ENCODE measurements at places on chromosomes 12 and 14.

- no peak for DNase-seq
Measured at GRCh38 chr12:53601296-53601847, 24.8 kb downstream of the ATF7 start.

DNA sequence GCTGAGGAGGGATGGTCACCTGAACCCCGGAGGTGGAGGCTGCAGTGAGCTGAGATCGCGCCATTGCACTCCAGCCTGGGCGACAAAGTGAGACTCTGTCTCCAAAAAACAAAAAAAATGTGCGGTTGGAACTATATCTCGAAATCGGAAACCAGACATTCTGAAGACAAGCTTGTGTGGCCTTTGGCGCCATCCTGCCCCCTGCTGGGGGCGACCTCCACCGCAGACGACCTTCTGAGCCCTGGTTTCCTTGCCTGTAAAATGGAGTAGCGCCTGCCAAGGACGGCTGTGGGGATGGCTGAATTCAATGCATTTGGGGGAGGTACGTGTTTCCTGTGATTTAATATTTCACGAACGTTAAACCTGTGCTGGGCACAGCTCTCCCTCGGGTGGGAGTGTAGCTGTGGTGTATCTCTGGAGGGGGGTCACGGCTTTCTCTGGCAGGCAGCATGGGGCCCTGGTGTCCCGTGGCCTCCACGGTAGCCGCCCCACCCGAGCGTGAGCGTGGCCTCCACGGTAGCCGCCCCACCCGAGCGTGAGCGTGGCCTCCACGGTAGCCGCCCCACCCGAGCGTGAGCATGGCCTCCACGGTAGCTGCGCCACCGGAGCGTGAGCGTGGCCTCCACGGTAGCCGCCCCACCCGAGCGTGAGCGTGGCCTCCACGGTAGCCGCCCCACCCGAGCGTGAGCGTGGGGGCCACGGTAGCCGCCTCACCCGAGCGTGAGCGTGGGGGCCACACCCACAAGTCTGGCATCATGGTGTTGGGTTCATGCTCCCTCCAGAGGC is 55.3 kb downstream of the LRCOL1 start:
- DNase-seq: peak; percentile 72

GRCh38 chr12:1594006-1594260 is 448 bp downstream of the FBXL14 start:
- DNase-seq: no peak

DNA sequence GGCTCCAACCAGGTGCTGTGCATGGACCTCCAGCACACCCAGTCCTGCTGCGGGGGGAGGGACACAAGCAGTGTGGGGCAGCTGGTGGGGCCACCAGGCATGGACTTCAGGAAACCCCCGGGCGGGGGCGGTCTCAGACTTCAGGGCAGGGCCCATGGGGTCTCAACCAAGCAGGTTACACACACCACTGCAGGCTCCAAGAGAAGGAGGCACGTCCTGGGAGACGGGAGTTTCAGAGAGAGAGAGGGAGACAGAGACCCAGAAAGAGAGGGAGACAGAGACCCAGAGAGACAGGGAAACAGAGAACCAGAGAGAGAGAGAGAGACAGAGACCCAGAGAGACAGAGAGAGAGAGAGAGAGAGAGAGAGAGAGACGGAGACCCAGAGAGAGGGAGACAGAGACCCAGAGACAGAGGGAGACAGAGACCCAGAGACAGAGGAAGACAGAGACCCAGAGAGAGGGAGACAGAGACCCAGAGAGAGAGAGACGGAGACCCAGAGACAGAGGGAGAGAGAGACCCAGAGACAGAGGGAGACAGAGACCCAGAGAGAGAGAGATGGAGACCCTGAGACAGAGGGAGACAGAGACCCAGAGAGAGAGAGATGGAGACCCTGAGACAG is 128.9 kb downstream of the NCOR2 start:
- no peak for DNase-seq

DNA sequence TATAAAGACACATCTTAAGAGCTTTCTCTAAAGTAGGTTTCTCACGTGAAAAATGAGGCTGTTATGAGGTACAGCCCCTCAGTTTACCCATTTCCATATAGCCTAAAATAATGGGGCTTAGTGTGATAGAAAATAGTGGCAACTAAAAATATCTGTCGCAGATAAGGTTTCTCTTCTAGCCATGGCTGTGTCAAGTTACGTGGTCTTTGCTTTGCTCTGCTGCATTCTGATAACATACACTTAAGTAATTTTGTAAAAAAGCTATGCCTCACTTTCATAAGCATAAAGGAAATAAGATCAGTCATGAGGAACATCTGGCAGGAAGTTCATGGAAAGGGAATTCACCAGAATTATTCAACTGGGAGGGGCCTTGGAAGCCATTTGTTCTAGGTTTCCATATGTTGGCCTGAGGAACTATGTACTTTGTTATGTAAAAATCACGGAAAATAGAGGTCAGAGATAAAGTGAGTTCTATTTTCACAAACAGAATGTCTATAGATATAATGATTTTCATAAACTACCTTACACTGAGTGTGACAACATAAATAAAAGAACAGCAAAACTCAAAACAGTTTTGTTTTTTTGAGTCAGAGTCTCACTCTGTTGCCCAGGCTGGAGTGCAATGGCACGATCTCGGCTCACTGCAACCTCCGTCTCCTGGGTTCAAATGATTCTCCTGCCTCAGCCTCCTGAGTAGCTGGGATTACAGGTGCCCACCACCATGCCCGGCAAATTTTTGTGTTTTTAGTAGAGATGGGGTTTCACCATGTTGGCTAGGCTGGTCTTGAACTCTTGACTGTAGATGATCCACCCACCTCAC is 195.6 kb upstream of the KRR1 start:
- no peak for DNase-seq

DNA sequence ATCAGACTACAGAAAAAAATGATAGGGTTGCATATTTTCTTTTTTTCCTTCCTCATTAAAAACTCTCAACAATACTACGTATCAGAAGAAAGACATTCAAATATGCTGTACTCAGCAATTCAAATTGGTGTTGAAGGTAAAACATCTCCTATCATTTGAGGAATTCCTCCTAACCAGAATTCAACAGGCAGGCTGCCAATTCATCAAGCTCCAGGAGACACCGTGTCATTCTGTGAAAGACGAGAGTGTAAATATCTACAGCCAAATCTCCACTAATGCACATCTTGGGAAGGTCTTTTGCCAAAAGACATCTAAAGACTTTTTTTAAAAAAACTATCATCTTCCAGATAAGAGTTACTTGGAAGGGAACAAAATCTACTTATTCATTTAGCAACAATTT is 26.6 kb downstream of the NT5DC3 start:
- no peak for DNase-seq

DNA sequence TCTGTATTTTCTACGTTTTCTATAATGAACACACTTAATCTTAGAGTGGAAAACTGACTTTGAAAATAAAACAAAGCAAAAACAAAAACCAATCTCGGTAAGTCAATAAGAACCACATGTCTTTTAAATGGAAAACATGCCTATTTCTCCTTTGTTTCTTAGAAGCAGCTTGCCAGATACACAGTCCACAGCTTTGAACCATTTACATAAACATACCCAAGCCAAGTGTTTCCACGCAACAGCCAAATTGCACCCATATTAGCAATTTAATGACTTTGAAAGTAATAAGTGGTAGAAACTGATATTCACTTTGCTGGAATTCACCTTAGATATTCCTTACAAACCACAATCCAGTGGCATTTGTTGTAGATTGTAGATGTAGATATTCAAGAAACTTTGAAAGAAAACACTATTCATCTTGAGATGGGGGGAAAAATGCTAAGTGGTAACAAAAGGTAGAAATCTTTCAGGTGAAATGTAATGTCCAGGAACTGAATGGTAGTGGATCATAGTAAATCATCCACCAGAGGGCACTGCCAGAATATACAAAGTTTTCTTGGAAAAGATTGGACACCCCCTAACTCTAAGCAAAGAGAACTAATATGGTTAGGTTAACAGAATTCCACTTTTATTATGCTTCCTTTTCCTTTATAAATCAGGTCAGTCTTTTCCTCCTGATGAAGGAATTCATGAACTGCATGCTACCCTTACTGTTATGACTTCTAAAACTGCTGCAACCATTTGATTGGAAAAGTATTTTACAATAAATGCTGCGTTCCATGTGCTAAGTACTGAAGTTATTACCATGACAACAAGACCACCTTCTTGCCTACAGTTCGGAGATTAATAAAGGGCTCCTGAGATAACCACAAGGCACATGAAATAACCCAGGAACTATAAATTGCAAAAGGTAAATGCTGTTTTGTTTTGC is 69.8 kb downstream of the RERG start:
- DNase-seq: no peak

DNA sequence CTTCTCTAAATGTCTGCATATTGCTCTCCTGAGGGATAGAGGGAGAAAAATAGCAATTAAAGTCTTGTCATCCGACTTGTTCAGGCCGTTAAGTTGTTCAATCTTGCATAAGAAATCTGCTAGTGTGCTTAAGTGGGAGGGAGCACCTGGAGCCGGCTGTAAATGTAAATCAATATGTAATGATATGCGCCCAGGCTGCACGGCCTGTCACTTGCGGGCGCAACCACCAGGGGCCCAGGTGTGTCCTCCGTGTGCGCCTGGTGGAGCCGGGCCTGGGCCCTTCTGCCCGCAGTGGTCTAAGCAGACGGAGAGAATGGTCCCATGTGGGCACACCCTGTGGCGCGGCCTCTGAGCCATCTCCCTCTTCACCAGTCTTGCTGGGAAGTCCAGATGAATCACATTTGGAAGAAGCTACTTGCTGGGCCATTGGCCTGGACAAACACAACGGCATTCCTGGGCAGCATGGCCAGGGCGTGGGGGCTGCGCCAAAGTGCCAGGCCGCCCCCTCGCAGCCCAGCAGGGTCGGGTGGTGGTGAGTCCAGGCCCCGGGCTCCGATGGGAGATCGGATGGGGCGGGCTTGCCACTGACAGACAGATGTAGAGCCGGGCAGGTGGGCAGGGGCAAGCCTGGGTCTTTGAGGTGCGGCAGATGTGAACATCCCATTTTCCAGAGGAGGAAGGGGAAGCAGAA is 193.3 kb upstream of the C14orf180 start:
- DNase-seq: no peak

DNA sequence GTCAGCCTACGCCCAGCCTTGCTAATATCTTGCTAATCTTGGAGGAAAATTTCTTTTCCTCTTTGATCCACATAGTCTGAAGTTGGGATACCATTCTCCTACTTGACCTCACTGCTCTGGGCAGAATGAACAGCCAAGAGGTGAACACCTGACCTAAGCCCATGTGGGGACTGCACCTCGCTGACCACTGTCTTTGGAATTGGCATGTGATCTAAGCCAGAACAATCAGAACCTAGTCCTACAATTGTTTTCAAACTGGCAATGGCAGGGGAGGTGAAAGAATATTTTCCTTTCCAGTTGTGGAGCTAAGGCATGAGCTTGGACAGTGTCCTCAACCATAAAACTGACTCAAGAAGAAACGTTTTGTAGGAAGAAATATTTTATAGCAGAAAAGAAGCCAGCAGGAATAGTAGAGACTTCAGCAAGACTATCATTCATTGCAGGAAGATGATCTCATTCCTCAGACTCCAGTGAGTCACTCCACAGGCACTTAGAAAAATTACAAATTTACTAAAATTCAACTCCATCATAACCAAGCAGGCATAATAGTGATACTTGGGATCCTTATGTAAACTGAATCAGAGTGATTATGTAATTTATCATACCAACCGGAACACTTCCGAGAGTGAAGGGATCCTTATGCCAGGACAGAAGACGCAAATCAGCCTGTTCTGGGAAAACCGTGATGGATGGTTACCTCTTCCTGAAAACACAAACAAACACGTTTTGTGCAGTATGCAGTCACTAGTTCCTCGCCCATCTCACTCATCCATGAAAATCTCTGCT is 14.7 kb downstream of the PTPRO start:
- DNase-seq: no peak

DNA sequence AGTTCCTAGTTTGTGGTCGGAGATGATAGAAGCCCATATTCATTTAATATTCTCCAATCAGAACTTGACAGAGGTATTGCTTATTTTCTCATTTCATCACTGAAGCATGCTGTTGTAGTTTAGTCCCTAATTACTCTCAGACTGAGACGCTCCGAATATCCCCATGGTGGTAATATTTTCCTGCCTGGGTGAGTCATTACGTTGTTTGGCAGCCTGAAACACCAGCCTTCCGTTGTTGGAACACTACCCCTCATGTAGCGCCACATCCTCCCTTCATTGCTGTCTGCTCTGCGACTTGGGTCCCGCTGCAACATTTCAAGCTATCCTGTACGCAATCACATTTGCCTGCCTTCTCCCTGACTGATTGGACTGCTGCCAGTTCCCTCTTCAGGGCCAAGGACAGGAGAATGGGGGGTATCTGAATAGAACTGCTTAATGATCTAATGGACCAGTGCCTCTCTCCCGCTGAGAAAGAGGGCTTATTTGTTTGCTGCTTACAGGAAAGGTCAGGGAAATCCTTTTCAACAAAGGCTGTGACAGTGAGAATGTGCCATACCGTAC is 369.1 kb downstream of the NPAS3 start:
- no peak for DNase-seq

DNA sequence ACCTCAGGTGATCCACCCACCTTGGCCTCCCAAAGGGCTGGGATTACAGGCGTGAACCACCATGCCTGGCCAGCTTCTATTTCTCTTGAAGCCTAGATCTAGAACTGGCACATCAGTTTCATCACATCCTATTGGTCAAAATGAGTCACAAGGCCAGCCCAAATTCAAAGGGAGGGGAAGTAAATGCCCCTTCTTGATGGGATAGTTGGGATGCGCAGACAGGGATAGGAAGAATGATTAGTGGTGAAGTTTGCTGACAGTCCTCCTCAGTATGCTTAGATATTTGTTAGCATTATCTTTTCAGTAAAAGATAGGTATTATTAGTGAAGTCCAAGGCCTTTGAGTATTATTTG is 33.4 kb downstream of the CRADD start:
- no peak for DNase-seq

DNA sequence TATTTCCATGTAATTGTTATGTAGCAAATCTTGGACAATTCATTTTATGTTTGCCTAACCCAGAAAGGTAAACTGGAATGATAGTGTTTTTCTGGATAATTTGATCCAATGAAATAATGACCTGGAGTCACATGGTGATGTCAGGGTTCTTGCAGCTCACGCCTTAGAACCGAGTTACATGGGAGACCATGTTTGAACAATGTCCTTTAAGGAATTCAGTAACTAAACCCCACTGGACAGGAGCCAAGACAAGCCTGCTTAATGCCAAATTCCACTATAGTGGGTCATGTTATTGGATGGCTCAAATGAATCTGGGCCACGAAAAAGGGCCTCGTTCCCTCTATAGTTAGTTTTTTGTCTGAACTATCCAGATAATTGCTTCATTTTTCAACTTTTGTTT is 255.8 kb upstream of the HMGA2 start:
- no peak for DNase-seq

GRCh38 chr12:10235761-10236631 is 23.3 kb downstream of the GABARAPL1 start:
- peak; percentile 37 for DNase-seq

DNA sequence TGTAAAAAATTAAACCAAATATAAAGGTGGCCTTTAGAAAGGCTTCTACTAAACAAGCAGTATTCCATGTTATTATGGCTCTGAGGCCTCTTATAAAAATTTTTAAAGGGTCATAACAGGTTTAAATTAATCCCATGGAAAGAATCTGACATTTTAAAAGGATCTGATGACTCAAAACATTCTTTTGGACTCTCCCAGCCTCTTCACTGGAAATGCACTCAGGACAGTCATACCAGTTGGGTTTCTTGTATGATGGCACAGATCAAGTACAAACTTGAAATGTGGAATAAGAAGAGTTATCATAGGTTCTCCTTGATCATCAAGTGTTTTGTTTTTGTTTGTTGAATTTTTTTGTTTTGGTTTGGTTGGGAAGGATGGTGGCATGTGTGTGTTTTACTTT is 50.8 kb downstream of the PPP2R5E start:
- DNase-seq: no peak
